Pancreas (tissue), 10 donors: ENCODE measurements at places on chromosomes 2 and 18. TPM values are rescaled to one million over a fixed set of nuclear protein-coding genes. Genes with fewer than 3 reads are reported as not detected.
A peak's percentile ranks its signal among the peaks of the same experiment; 100 is the strongest.

- no peaks in the 10 kb centered on the region for H3K27me3 ChIP-seq
- DNase-seq = peak; percentile 90
- peaks cover 3% of the 10 kb centered on the region for H3K4me1 ChIP-seq
- H3K27ac ChIP-seq = peak within 1 kb of the TSS; percentile 89
- H3K36me3 ChIP-seq = no peaks in the 10 kb centered on the region
Observed at GRCh38 chr18:31497836-31498573, at the start of gene DSG2. Gene DSG2, plus strand, starts transcription at chr18:31498177. Its CDS starts 75 bp downstream, at chr18:31498252.

- no peaks in the 10 kb centered on the region for H3K4me1 ChIP-seq
- H3K4me3 ChIP-seq = no peak overlapping the region
- no peak overlapping the region for H3K27ac ChIP-seq
- H3K27me3 ChIP-seq = no peaks in the 10 kb centered on the region
- DNase-seq = no peak
- H3K36me3 ChIP-seq = no peaks in the 10 kb centered on the region
Observed at GRCh38 chr2:232439758-232440135, 16.2 kb upstream of the ALPI start.

- no peaks in the 10 kb centered on the region for H3K27me3 ChIP-seq
- H3K4me3 ChIP-seq = no peak overlapping the region
- H3K36me3 ChIP-seq = no peaks in the 10 kb centered on the region
Observed at GRCh38 chr2:206982360-206982955, 43.1 kb downstream of the CPO start.

DNA sequence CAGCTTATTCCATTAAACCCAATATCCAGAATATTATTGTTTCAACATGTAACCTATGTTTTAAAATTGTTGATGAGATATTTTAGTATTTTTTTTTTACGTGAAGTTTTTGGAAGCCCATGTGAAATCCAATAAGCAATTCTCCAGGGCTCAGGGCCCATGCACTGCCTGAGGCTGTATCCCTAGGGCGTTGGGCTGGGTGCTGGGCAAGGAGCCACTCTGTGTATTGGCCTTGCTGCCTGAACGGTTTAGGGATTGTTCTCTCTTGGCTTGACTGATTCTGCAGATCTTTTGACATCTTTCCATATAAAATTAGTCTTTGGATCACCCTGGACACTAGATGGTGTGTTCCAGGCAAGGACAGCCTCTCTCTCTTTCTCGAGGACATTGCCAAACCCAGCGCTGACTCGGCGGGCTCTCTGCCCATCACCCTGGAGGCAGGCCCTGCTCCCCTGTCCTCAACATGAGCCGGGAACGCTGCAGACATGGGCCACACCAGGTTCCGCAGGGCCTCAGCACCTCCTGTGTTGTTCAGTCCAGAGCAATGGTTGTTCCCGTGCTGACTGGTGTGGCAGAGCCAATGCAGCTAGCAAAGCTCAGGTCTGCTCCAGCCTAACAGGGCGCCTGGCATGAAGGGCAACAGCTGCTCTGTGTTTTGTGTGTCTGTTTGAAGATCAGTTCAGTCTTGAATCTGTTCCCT is 163.0 kb downstream of the SEPTIN10 start:
- no peaks in the 10 kb centered on the region for H3K27me3 ChIP-seq
- no peak overlapping the region for H3K4me3 ChIP-seq
- no peaks in the 10 kb centered on the region for H3K4me1 ChIP-seq
- H3K36me3 ChIP-seq = no peaks in the 10 kb centered on the region
- no peak overlapping the region for H3K27ac ChIP-seq

GRCh38 chr2:152573168-152573567 is 144.1 kb downstream of the PRPF40A start:
- DNase-seq = no peak
- no peaks in the 10 kb centered on the region for H3K27me3 ChIP-seq
- no peak overlapping the region for H3K4me3 ChIP-seq
- no peaks in the 10 kb centered on the region for H3K4me1 ChIP-seq

DNA sequence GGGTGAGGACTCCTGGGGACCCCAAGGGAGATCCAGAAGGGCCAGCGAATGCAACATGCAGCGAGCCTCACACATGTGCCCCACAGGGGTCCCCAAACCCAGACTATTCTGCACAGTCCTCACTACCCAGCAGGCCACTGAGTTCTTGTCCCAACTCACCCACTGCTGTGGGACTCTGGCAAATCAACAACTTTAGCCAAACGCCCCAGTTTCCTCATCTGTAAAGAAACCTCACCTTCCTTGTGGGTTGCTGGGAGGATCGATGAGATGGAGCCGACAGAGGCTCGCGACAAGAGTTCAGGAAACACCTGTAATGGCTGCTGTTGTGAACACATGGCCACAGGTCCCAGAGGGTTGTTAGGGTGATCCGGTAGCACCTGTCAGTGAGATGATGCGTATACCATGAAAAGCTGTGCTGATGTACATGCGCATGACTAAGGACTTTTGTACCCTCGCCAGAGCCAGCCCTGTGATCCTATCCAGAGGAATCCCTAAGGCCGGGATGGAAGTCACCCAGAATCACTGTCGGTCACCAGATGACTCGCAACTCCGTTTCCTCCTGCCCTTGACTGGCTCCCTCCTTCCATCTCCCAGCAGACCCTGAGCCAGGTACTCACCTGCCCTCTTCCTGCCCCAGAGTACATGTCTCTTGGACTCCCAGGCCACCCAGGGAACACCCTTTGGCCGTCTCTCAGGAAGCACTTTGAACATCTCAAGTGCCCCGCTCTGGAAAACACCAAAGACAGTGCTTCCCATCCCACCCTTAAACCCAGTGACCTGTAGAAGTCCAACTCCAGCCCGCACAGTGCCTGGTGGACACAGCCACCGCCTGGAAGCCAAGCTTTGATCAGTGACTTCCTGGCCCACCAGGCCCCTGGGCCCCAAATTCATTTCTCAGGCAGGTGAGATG is 103.3 kb upstream of the ID2 start:
- H3K27ac ChIP-seq = no peak overlapping the region
- peaks cover 5% of the 10 kb centered on the region for H3K4me1 ChIP-seq
- H3K27me3 ChIP-seq = no peaks in the 10 kb centered on the region
- H3K36me3 ChIP-seq = no peaks in the 10 kb centered on the region
- DNase-seq = no peak

DNA sequence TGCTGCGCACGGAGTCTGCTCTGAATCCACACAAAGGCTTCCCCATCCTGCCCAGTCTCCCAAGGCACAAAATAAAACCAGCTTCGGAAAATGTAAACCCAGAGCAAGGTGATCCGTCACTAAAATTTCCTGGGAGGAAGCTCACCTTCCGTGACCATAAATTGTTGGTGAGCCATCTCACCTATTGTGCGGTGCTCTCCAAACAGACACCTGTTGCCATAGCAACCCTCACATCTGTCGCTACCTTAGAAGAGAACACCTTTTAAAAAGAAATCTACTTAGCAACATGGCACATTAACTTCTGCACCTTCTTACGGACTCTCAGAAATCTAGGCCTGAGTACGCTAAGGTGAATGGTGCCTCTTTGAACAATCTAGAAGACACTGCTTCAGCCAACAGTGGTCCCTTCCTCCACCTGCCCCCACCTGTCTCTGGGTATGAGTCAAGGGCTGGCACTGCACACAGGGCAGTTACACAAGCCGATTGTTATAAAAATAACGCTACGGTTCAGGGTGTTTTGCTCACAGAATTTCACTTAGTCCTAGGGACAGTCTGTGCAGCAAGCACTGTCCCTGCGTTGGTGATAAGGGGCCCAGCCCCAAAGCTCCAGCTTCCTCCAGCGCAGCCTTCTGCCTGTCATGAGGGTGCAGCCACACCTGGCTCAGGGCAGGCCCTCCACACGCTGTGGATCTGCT is 114.9 kb upstream of the ID2 start:
- no peaks in the 10 kb centered on the region for H3K36me3 ChIP-seq
- DNase-seq = no peak
- no peaks in the 10 kb centered on the region for H3K27me3 ChIP-seq
- no peak overlapping the region for H3K4me3 ChIP-seq
- no peaks in the 10 kb centered on the region for H3K4me1 ChIP-seq

- H3K36me3 ChIP-seq = no peaks in the 10 kb centered on the region
- H3K4me1 ChIP-seq = no peaks in the 10 kb centered on the region
- H3K27me3 ChIP-seq = no peaks in the 10 kb centered on the region
- no peak overlapping the region for H3K27ac ChIP-seq
- DNase-seq = no peak
Observed at GRCh38 chr2:170339322-170339721, 161.4 kb downstream of the MYO3B start.

GRCh38 chr18:49169037-49169521 is 218.3 kb upstream of the SMAD7 start:
- peak overlapping the region; percentile 68 for H3K27ac ChIP-seq
- no peaks in the 10 kb centered on the region for H3K36me3 ChIP-seq
- H3K4me1 ChIP-seq = peaks cover 18% of the 10 kb centered on the region
- no peak overlapping the region for H3K4me3 ChIP-seq
- H3K27me3 ChIP-seq = no peaks in the 10 kb centered on the region
- DNase-seq = peak; percentile 66

DNA sequence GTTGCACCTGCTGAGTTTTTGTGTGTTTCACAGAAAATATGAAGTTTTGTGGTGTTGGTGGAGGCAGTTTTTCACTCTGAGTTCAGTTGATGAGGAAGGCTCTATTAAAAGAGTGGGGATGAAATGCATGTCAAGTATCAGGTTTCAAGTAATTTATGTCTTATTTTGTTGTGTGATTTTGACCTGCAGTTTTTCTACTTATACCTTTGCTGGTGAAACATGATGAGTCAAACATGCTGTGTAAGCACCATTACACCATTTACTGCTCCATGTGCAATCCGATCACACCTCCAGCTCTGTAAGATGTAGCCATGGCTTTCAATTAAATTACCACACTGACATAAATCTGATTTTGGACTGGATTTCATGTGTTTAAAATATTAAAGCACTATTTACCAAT is 174.5 kb upstream of the ZEB2 start:
- no peak overlapping the region for H3K27ac ChIP-seq
- no peak overlapping the region for H3K4me3 ChIP-seq
- H3K27me3 ChIP-seq = no peaks in the 10 kb centered on the region
- no peak for DNase-seq
- H3K4me1 ChIP-seq = no peaks in the 10 kb centered on the region
- no peaks in the 10 kb centered on the region for H3K36me3 ChIP-seq

GRCh38 chr2:60544062-60544461 is 9.4 kb downstream of the BCL11A start:
- no peaks in the 10 kb centered on the region for H3K36me3 ChIP-seq
- no peak for DNase-seq
- peaks cover 32% of the 10 kb centered on the region for H3K4me1 ChIP-seq
- H3K4me3 ChIP-seq = no peak overlapping the region
- no peaks in the 10 kb centered on the region for H3K27me3 ChIP-seq

- DNase-seq = no peak
- no peaks in the 10 kb centered on the region for H3K4me1 ChIP-seq
- H3K27ac ChIP-seq = no peak overlapping the region
Observed at GRCh38 chr2:232436381-232437194, 19.4 kb upstream of the ALPI start.

- no peak for DNase-seq
- no peaks in the 10 kb centered on the region for H3K27me3 ChIP-seq
- no peak overlapping the region for H3K4me3 ChIP-seq
- no peaks in the 10 kb centered on the region for H3K36me3 ChIP-seq
Observed at GRCh38 chr2:222701721-222702131, 30.3 kb downstream of the MOGAT1 start.

GRCh38 chr2:231861288-231861931 is 64.8 kb downstream of the NPPC start:
- DNase-seq = no peak
- H3K27me3 ChIP-seq = no peaks in the 10 kb centered on the region
- no peak overlapping the region for H3K27ac ChIP-seq
- no peaks in the 10 kb centered on the region for H3K36me3 ChIP-seq

GRCh38 chr2:27741673-27742072 is 29.8 kb upstream of the MRPL33 start:
- H3K27ac ChIP-seq = no peak overlapping the region
- DNase-seq = no peak
- H3K36me3 ChIP-seq = no peaks in the 10 kb centered on the region
- peaks cover 18% of the 10 kb centered on the region for H3K4me1 ChIP-seq
- no peak overlapping the region for H3K4me3 ChIP-seq

- no peaks in the 10 kb centered on the region for H3K4me1 ChIP-seq
- no peaks in the 10 kb centered on the region for H3K27me3 ChIP-seq
- H3K4me3 ChIP-seq = no peak overlapping the region
- H3K36me3 ChIP-seq = no peaks in the 10 kb centered on the region
- H3K27ac ChIP-seq = no peak overlapping the region
Observed at GRCh38 chr2:49972699-49973098, 818.4 kb upstream of the FSHR start.

DNA sequence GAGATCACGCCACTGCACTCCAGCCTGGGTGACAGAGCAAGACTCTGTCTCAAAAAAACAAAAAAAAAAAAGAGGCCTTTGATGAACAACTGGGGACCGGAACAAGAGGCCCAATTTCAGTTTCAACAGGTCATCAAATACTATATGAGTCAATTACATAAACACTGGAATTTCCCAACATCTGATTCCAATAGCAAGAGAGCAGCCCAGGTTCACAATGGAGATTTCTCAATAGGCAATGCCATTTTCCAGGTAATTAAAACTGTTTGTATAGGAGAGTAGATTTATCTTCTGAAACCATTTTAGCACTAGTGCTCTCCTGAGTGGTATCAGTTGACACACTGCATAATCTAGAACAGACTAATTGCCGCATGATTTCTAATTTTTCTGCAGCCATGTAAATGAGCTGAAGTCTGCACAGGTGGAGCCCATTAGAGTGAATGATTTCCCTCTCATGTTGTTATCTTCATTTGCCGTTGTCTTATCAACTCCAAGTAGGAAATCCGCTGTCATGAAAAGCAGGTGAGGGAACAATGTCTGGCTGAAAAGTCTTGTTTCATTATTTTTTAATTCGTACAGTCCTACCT is 264.1 kb upstream of the MEIS1 start:
- H3K4me3 ChIP-seq = no peak overlapping the region
- no peaks in the 10 kb centered on the region for H3K4me1 ChIP-seq
- H3K27ac ChIP-seq = no peak overlapping the region
- no peaks in the 10 kb centered on the region for H3K27me3 ChIP-seq

DNA sequence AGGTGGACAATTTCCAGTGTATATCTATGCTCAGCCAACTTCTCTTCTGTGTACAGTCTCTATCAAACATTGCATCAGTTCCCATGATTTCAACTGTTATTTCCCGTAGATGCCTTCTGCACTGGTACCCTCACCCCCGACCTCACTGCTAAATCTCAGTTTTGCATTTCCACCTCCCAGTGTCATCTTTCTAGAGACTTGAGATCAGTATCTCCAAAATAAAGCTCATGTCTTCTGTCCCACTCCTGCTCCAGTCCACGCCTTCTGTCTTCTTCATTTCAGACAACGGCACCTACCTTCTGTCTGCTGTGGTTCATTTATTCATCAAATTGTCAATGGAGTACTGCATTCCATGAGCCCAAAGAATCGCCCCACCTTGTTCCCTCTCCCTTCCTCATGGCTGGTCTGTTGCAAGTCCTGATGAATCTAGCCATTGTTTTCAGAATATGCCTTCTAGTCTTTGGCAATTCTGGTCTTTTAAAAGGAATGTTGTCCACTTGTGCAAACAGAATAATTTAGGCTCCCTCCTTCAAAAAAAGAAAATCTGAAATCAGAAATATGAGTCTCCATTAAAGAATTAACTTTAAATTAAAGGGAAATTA is 23.3 kb upstream of the NPAS2 start:
- no peak overlapping the region for H3K27ac ChIP-seq
- H3K27me3 ChIP-seq = no peaks in the 10 kb centered on the region
- H3K36me3 ChIP-seq = no peaks in the 10 kb centered on the region

The COBLL1 gene
- 18.0 TPM for polyA plus RNA-seq

The ABCG8 gene
- polyA plus RNA-seq = not detected

The IL1F10 gene
- polyA plus RNA-seq = not detected

The DTNA gene
- polyA plus RNA-seq = 15.3 TPM

The GNLY gene
- polyA plus RNA-seq = 1.3 TPM

The IKZF2 gene
- polyA plus RNA-seq = 1.1 TPM

The SLC40A1 gene
- 26.8 TPM for polyA plus RNA-seq

The C2orf15 gene
- 5.2 TPM for polyA plus RNA-seq

The SALL3 gene
- polyA plus RNA-seq = not detected

The LYPD1 gene
- 5.0 TPM for polyA plus RNA-seq

The ITPRIPL1 gene
- polyA plus RNA-seq = 0.49 TPM

The VWA3B gene
- 0.07 TPM for polyA plus RNA-seq
